ENCODE measurements at places on chromosomes 3 and 15.

DNA sequence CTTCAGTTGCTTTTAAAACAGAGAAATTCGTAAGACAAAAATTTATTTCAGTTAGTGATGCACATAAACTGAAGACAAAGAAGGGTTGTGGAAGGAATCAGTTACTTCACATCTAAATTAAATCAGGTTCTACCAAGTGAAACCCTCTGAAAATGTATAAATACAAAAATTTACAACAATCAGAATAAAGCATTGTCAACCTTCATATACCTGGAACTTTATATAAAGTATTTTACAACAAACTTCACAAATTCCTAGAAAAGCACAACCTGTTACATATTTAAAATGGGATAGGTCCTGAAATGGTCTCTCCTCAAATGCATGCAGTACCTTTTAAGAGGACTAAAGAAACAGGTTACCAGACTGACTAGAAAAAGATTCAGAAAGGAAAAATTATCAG, 26.9 kb downstream of the ATOSA start:
- no peak for DNase-seq

DNA sequence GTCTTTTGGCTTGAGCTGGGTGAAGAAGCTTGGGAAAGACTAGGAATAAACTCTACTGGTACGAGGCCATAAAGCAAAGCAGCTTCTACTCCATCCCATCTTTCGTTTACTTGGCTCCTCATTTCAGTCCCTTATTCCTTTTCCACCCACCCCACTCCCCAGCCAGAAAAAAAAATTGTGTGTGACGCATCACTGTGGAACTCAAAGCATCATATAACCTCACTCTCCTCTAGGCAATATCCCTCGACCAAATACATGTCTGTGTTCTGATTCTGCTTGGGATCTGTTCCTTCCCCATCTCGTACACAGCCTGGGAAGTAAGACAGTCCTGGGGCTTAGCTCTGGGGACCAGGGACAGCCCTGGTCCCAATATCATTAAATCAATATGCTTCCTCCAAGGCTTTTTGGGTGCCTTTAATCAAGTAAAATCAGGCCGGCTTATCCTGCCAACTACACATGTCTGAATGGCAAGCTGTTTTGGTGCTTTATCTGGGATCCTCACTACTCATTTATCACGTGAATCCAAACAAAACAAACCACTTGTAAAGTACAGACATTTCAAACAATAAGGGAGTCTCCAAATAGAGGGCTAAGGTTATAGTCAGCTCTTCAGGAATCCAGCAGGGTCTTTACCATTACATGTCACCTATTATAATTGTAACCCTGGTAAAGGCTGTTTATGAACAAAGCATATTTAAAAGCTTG, 74.9 kb upstream of the ZBED2 start:
- DNase-seq = no peak

DNA sequence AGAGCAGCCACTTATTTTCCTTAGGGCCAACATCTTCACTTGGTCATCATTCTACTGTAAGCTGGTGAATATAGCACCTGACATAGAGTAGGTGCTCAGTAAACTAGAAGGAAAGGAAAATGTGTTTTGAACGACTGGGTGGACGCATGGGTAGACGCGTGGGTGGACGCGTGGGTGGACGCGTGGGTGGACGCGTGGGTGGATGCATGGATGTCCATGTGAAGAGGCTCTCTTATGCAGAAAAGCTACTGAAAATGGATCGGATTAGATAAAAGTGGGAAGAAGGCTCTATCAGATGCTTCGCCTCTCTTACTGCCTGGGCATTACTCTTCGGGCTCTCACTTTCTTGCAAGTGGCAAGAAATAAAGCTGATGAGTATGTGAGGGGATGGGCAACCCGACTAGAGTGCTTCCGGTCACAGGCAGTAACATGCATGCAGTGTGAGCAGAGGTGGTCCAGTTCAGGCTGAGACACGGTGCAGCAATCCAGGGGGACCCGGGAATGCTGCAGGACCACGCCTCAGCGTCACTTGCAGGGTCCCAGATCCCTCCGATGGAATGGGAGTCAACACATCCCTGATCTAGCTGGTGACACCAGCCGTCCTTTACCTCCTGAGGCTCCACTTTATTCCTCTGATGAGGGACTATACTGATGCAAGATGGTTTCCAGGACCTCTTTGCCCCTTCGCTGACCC, 138.0 kb upstream of the MEF2A start:
- no peak for DNase-seq

DNA sequence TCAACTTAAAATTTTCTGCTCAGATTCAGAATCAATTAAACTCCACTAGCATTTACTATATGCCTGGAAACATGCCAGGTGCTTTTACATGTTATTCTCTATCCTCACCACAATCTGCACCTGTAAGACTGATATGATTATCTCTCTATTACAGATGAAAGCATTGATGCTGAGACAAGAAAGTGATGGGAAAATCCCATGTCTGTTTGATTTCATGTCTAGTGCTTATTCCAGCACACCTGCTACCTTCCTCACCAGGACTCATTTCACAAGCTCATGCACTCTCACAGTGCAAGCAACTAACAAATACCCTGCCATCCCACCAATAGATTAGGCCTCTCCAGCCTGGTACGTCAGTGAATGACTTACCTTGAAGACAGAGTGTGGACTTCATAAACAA, 25.0 kb upstream of the BCL6 start:
- no peak for DNase-seq

- DNase-seq = no peak
Measured at GRCh38 chr3:159875116-159875515, 113.5 kb upstream of the IL12A start.

GRCh38 chr15:96374499-96374898, 44.0 kb downstream of the NR2F2 start:
- no peak for DNase-seq
